ENCODE measurements at places on chromosomes 11 and 22.

- DNase-seq, result peak; percentile 53
These were observed 1.4 kb upstream of the SERPINH1 start for GRCh38 chr11:75560644-75561043.

- peak; percentile 42 for DNase-seq
These were observed 30.3 kb downstream of the PDGFB start for GRCh38 chr22:39214383-39215069.

- no peak for DNase-seq
These were observed 216.6 kb upstream of the NARS2 start for GRCh38 chr11:78791254-78791653.

DNA sequence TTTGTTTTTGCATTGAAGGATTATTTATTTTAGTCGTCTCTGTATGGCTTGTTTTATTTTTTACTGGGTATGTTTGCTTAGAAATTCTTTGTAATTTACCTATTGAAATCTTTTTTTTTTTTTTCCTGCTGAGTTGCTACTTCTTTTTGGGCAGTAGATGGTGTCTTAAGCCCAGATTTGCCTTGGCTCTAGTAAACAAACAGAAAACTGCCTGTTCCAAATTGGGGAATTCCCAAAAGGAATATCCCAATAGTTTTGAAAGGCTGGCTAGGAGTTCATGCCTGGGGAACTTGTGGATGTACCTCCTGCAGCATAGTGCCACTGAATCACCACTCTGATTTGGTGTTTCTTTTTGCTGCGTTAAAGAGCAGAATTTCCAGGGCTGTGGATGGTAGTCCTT, 17.7 kb downstream of the PAMR1 start:
- no peak for DNase-seq

GRCh38 chr22:39254789-39255298, 10.1 kb upstream of the PDGFB start:
- DNase-seq, result peak; percentile 49

DNA sequence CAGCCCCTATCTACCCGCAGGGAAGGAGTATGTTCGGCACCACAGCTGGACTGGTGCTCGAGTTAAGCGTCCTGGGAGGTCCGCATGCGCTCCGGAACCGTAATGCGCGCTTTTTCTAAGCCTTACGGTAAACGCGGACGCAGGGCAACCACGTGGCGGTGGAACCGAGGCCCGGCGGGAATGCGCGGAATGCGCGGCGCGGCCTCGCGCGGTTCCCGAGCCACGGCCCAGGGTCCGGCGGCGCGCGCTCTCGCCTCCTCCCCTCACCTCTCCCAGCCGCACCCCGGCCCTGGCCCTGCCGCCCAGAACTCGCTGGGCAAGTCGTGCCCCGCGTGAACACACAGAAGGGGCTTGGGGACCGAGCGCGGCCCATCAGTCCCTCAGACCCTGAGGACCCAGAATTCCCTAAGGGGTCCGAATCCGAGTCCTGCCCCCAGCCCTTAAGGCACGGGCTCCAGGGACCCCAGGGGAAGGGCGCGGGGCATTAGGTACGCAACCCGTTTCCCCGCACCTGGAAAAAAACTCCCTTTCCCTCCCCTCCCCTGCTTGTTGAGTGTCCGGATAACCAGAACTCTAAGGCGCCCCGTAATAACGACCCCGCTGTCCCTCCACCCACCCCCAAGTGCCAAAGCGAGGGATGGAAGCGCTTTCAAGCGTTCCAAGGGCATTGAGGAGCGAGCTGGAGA, 4.3 kb upstream of the CCND1 start:
- peak; percentile 96 for DNase-seq

DNA sequence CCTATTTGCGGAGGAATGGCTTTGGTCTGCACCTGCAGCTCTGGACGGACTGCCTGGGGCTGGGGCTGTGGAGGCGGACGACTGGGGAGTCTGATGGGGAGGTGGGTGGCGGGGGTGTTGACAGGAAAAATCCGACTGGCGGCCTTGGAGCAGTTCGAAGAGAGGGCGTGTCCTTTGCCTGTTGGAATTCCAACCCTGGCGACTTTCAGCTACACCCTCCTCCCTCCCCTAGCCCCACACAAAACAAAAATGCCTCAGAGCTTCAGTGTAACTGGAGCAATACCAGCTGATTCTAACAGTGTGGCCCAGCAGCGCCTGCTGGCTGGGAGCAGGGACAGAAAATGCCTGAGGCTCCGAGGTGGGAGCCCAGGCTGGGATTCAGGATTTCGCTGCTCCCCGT, 85.4 kb downstream of the ATXN10 start:
- DNase-seq, result no peak

DNA sequence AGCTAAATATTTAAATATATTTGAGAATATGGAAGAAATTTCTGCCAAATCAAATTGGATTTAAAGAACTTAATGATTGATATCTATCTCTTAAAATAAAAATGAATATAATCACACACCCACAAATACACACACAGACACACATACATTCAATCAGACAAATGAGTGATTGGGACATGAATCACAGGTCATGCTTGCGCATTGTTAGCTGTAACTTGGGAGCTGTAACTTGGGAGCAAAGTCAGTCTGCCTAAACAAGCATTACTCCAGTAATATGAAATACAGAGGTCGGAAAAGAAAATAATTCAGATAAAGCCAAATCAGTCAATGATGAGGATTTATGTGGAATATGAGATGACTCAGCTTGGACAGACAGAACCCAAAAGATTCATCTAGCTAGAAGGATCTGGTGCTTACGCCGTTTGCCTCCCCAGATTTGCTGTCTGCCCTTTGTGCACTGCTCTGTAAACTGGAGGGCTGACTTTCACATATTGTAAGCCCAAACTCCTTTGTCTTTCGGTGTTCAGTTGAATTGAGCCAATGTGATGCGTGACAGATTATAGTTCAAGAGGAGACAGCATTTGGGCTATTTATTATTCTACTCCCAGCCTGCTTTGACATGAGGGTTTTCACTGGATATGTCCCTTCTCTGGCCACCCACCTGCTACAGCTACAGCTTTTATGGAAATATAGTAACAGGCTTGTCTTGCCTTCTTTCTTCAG, 1.6 kb downstream of the OR56B1 start:
- no peak for DNase-seq

- DNase-seq, result peak; percentile 93
These were observed 2.9 kb downstream of the RPL3 start for GRCh38 chr22:39316440-39317083.

GRCh38 chr11:91421641-91422040, 803.0 kb upstream of the FAT3 start:
- DNase-seq, result no peak

DNA sequence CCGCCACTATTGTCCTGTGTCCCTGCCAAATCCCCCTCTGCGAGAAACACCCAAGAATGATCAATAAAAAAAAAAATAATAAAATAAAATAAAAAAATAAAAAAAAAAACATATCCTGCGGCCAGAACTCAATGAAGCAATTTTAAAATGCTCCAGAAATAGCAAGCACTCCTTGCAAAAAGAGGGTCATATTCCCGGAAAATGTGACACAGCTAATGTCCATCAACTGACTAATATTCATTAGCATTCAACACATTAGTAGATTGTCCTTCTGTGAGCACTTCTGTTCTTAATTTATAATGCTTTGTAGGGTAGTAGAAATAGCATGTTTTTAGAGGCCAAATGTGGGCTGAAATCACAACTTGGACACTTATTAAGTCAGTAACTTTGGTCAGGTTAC, 252.3 kb upstream of the SESN3 start:
- DNase-seq, result no peak

GRCh38 chr22:39146256-39147101, 6.0 kb downstream of the CBX7 start:
- DNase-seq, result no peak

DNA sequence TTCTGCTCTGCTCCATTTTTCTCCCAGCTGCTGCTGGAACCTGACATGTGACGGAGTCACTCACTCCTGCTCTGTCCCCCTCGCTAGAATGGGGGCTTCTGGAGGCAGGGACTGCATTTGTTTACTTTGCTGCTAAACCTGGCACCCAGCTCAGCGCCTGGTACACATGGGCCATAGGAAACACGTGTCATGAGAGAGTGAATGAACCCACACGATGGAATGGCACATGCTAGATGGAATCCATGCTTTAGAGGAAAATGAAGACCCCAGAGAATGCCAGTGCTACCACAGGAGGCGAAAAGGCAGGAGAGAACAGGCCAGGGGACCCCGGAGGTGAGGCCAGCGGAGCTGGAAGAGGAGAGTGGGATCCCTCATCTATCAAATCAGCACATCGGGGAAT, 160.9 kb downstream of the MPPED1 start:
- no peak for DNase-seq

GRCh38 chr11:101807531-101807930, 107.3 kb upstream of the CEP126 start:
- DNase-seq, result no peak

DNA sequence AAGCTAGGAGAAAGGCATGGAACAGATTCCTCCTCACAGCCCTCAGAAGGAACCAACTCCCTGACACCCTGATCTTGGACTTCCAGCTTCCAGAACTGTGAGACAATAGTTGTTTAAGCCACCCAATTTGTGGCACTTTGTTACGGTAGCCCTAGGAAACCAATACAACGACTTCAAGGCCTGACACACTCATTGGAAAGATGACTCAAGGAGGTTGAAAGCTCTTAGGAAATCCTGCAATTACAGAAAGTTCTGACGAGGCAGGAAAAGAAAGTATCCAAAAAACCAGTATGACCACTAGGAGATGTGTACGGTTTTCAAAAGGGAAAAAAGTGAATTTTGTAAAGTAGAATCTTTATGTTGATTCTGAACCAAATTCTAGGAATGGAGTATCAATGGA, 161.4 kb downstream of the SWAP70 start:
- peak; percentile 57 for DNase-seq

GRCh38 chr11:38438091-38438490, 1840.1 kb upstream of the RAG2 start:
- DNase-seq, result peak; percentile 19

DNA sequence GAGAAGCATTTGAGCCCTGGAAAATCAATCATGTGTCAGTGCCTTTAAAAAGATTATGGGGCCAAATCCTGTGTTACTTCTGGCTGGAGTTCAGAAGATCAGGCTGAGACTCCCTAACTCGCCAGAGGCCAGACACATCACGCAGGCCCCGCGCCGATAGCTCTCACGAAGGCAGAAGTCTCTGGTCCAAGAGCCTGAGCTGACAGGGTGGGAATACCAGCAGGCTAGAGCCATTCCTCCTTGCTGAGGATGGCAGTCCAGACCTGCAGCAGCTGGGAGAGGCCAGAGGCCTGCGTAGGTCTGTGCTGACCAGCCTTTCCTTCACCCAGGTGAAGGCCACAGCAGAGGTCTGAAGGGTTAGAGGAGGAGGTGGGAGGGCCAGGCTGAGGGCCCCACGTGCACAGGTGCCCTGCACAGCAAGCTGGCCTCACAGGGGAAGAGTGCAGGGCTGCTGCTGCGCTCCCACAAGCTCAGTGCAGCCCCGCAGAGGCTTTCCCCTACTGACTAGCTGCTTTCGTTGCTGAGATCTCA, 52.9 kb downstream of the ST14 start:
- no peak for DNase-seq

GRCh38 chr11:91243630-91244029, 981.0 kb upstream of the FAT3 start:
- DNase-seq, result peak; percentile 96

GRCh38 chr11:19199771-19200170, 2.0 kb downstream of the CSRP3 start:
- DNase-seq, result no peak

- DNase-seq, result peak; percentile 81
These were observed 24.4 kb upstream of the PSMA1 start for GRCh38 chr11:14544611-14545010.

DNA sequence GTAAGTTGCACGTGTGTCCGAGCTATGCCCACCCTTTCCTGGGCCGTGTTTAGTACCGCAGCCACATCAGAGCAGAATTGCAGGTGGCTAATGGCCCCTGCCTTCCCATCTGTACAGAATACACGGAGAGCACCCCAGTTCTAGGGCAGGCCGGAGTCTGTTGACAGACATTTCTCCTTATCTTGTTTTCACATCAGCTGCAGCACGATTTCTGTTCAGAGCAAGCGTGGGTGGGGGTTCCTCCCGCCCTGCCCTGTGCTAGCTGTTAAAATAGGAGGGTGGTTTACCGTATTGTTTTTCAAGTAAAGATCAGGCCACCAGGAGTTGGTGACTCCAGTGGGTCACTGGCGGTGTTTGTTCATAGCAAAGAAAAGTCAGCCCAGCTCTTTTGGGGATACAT, 41.1 kb downstream of the UBASH3B start:
- no peak for DNase-seq

GRCh38 chr11:95877291-95877690, 46.6 kb downstream of the MTMR2 start:
- peak; percentile 99 for DNase-seq

- DNase-seq, result peak; percentile 40
These were observed 86.9 kb upstream of the ANO3 start for GRCh38 chr11:26245046-26245445.

DNA sequence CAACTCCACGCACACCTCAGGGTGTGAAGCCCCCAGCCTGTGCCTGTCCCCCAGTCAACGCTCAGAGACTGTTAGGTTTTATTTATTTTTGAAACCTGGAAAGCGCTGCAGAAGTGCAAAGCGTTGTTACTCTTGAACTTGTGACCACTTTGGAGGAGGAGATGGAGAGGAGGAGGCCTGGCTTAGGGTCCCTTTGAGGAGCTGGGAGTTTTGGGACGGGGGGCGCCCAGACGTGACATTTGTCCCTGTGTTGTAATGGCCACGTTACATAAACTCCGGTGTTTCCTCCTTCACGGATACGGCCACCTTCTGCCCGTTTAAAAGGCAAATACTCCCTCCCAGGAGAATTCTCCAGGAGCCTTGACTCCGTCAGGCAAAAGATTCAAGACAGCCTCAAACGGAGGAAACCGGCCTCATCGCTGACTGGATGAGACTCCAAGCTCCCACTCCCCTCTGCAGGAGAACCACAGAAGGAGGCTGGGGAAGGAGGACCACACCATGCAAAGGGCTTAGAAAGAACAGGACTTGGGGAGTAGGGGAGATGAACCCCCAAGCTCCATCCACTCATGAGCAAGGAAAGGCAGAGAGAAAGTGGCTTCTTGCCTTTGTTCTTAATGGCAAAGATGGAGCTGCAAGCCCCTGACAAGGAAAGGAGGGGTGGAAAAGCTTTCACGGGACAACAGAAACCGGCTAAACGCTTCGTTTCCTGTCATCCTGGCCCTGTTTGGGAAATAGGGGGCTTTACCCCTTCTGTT, 630 bp downstream of the PIK3IP1 start:
- peak; percentile 30 for DNase-seq

GRCh38 chr11:120346233-120346632, 10.0 kb downstream of the ARHGEF12 start:
- DNase-seq, result no peak

GRCh38 chr11:13767471-13767870, 99.0 kb downstream of the FAR1 start:
- DNase-seq, result no peak

GRCh38 chr11:118313242-118313641, 8.7 kb downstream of the CD3E start:
- peak; percentile 50 for DNase-seq
